Bone marrow (tissue), 2 donors: ENCODE measurements at places on chromosomes 12 and 14.

GRCh38 chr14:35715079-35715478 lies 94.0 kb downstream of the RALGAPA1 start:
- DNase-seq, result no peak

- no peak for DNase-seq
These were observed 60.7 kb upstream of the CAND1 start for GRCh38 chr12:67208281-67209067.

DNA sequence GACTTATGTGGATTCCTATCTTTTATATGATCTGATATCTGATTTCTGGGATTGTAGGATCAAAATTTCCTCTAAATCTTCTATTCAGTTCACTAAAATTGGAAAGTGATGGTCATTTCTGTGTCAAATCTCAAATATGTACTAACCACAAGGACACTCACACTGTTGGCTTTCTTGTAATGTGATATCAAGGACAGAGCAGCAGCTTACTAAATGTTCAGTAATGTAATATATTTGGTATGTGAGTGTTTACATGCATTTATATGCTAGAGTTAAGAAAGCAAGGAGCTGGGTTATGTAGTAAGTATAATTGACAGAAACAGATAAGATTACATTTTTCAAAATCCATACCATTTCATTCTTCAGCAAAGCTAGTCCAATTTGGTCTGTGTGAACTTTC lies 16.5 kb downstream of the PUS7L start:
- DNase-seq, result no peak

DNA sequence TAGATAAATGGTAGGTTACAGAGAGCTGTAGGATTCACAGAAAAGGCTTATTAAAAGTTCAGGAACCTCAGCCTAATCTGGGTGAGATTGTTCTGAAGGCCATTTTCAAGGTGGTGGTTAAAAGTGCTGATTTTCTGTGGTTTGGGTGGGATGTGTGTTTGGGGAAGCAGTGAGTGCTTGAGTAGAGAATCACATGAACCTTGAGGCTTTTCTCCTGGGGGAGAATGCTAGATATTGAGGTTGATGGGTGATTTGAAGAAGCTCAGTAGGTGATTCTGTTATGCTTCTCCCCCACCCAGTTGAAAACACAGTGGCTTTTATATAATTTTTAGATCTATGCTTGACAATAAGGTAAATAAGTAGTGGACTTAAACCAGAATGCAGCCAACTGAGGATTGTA lies 420.9 kb downstream of the PCNX1 start:
- DNase-seq, result no peak

DNA sequence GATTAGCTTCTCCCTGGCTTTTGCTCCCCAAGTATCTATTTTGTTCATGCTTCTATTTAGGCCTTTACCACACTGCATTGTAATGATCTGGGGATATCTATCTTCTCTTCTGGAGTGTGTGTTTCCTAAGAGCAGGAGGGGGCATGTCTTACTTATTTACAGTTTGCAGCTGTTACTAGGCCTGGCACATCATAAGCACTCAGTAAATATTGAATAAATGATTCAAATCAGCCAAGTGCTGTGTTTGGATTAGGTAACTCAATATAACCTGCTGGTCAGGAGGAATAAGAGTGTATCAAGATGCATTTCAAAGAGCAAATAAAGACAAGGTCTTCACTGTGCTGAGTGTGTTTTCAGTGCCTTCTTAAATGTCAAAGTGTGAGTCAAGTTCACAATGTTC lies 186.1 kb downstream of the FOXG1 start:
- DNase-seq, result no peak

- no peak for DNase-seq
These were observed 1.3 kb upstream of the TSFM start for GRCh38 chr12:57781244-57781643.

- no peak for DNase-seq
These were observed 557.2 kb upstream of the STXBP6 start for GRCh38 chr14:25607192-25607591.

DNA sequence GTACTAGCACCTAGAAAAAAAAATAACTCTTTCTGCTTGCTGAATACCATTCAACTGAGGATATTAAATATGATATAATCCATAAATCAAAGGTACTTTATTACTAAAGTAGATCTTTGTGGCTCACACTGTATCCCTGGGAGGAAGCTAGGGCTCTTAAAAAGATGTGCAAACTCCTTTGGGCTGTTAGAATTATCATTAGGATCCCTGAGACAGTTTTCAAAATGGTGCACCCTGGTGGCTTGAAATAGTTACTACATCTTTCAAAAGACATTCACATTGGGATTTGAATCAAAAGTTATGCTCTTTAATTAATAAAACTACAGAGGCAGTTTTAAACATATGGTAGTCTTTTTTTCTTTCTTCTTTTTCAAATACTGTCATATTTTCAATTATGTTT lies 228.5 kb upstream of the G2E3 start:
- DNase-seq, result no peak

GRCh38 chr14:67468378-67468730 lies 20.2 kb downstream of the TMEM229B start:
- no peak for DNase-seq

DNA sequence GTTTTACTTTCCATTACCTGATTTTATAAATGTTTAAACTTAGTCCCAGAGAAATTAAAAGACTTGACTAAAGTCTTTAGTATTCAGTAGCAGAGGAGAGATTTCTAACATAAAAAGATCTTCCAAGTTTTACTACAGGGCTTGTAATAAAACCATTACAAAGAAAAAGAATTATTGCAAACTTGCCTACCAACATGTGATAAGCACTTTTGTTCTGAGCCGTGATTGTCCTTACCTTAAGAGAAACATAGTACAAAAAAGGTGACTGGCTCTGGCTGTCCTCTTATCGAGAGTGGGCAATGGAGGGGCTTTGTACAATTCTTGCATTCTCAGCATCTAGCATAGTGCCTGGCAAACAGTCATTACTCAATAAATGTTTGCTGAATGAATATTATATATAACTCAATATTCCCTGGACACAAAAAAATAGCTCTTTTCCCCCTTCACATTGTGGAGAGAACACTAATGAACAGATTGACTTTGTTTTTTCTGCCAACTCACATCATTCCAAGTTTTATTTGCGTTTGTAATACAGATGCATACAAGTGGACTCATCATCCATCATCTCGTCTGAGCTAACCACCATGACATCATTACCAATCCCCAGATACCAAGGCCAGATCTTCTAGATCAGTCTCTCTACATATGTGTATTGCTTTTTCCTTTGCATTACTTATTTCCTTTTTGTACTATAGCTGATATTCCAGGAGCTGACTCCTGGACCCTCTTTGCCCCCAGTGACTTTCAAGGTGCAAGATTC lies 192.8 kb upstream of the EEA1 start:
- no peak for DNase-seq

GRCh38 chr12:132289356-132290202 lies 39.8 kb downstream of the GALNT9 start:
- no peak for DNase-seq

DNA sequence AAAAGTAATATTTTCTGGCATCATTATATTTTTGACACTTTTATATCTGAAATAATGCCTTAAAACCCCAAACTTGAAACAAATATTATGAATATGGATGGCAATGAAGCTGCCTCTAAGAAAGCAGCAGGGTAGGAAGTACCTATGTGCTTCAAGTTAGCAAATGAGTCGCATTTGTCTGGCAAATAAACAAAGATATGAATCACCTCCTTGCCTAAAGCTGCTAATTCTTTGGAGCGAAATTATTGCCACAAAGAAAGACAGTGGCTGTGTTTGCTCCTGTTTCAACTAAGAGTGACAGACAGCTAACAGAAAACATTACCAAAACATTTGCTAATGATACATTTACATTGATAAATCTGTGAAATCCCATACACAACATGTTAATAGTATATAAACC lies 854.9 kb downstream of the RPS29 start:
- no peak for DNase-seq

DNA sequence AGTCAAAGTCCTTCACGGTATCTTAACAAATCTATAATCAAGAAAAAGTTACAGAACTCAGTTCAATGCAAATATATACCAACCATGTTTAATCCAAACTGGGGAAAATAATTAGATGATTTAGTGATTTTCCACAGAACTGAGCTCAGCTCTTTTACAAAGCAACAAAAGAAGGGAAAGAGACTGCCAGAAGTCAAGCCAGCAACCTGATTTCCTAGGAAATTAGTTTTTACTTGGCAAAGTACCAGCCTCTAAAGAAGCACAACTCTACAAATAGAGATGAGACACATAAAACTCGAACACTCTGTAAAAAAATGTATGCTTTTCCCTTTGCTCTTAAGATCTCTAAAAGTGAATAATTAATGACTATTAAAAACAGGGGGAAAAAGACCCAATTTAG lies 19.4 kb downstream of the NUMB start:
- DNase-seq, result no peak

DNA sequence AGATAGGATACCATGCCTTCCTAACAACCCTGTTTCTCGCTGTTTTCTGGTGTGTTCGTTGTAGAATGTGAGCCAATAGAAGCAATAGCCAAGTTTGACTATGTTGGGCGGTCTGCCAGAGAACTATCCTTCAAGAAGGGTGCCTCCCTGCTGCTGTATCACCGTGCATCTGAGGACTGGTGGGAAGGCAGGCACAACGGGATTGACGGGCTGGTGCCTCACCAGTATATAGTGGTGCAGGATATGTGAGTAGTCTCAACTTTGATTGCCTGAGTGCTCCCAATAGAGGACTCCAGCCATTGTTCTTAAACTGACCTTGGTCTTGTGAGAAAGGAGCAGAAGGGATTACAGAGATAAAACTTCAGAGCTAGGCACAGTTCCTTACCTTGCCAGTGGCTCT lies 96.2 kb downstream of the KICS2 start:
- DNase-seq, result no peak

GRCh38 chr12:85569261-85569660 lies 266.9 kb downstream of the RASSF9 start:
- DNase-seq, result no peak

DNA sequence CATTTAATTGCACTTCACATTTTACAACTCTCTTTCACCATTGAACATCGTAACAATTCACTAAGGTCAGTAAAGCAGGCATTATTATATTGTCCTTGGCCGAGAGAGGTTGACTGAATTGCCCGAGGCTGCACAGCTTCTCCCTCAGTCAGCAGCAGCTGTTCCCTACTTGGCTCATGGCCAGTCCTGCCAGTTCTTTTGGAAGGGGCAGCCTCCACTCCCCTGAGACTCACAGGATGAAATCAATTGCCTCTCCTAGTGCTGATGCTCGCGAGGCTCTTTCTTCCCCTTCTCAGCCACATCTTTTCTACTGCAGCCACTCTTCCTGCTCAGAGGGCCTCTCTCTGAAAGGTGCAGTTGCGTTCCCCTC lies 79.9 kb upstream of the KCNA1 start:
- DNase-seq, result no peak

- DNase-seq, result no peak
These were observed 22.2 kb downstream of the UBE2N start for GRCh38 chr12:93419388-93420034.

GRCh38 chr14:71478542-71478941 lies 453.7 kb upstream of the RGS6 start:
- peak; percentile 85 for DNase-seq

GRCh38 chr14:86521843-86522242 lies 991.9 kb downstream of the FLRT2 start:
- DNase-seq, result no peak
